Mammary microvascular endothelial cell (primary cell): ENCODE measurements at places on chromosomes 3 and 15. TPM values are rescaled to one million over a fixed set of nuclear protein-coding genes. Genes with fewer than 3 reads are reported as not detected.

Gene RARRES1
- total RNA-seq: 5.1 and 9.6 TPM in 2 replicates

Gene IL17RC
- 24.9 and 28.7 TPM in 2 replicates for total RNA-seq

Gene RETNLB
- not detected in 2 replicates for total RNA-seq

Gene UBL7
- 53.8 and 64.2 TPM in 2 replicates for total RNA-seq

Gene SAMD7
- total RNA-seq: not detected in 2 replicates

Gene FEZF2
- not detected in 2 replicates for total RNA-seq

Gene CHRD
- total RNA-seq: 0.07 and 1.7 TPM in 2 replicates

Gene LRRC31
- total RNA-seq: not detected in 2 replicates

Gene PATL2
- total RNA-seq: 0.33 TPM in 1 of 2 replicates, not detected in the other

Gene EPHB3
- total RNA-seq: not detected in 2 replicates

Gene CKMT1B
- total RNA-seq: not detected in 2 replicates

Gene KLHL40
- total RNA-seq: not detected in 2 replicates

Gene TAGLN3
- total RNA-seq: not detected in 2 replicates

Gene ZNF80
- total RNA-seq: not detected in 2 replicates

Gene GUCA1C
- not detected in 2 replicates for total RNA-seq

Gene CCDC191
- 0.44 and 0.80 TPM in 2 replicates for total RNA-seq

Gene UBE2E1
- 99.5 and 141 TPM in 2 replicates for total RNA-seq

Gene CILP
- not detected in 2 replicates for total RNA-seq

Gene NAALADL2
- total RNA-seq: 0.13 and 0.34 TPM in 2 replicates

Gene CCDC66
- 6.3 and 6.6 TPM in 2 replicates for total RNA-seq

Gene PRSS50
- total RNA-seq: not detected in 2 replicates

Gene RHOV
- total RNA-seq: 0.05 TPM in 1 of 2 replicates, not detected in the other

Gene AGTR1
- not detected in 2 replicates for total RNA-seq

Gene P3H2
- 19.0 and 31.4 TPM in 2 replicates for total RNA-seq

Gene NLGN1
- total RNA-seq: 7.6 and 8.9 TPM in 2 replicates

Gene CX3CR1
- total RNA-seq: not detected in 2 replicates

Gene CCR8
- total RNA-seq: not detected in 2 replicates

Gene ATRIP
- total RNA-seq: 6.9 and 8.8 TPM in 2 replicates

Gene IFT80
- total RNA-seq: 13.2 and 18.8 TPM in 2 replicates

Gene NAA50
- total RNA-seq: 171 and 216 TPM in 2 replicates

Gene CPNE9
- 0.30 TPM in 1 of 2 replicates, not detected in the other for total RNA-seq

Gene GPR156
- 0.07 and 0.20 TPM in 2 replicates for total RNA-seq

Gene CD276
- 47.3 and 51.8 TPM in 2 replicates for total RNA-seq

Gene GREM1
- total RNA-seq: 0.05 and 1.6 TPM in 2 replicates

Gene ISL2
- total RNA-seq: 0.27 TPM in 1 of 2 replicates, not detected in the other

Gene ADAMTS9
- 48.9 and 51.8 TPM in 2 replicates for total RNA-seq

Gene RFTN1
- 65.2 and 65.3 TPM in 2 replicates for total RNA-seq

Gene EFHB
- 0.25 TPM in 1 of 2 replicates, not detected in the other for total RNA-seq

Gene SRGAP3
- total RNA-seq: 0.07 and 0.10 TPM in 2 replicates

Gene TM4SF18
- 317 and 346 TPM in 2 replicates for total RNA-seq

Gene GASK1A
- total RNA-seq: not detected in 2 replicates

Gene PLSCR2
- not detected in 2 replicates for total RNA-seq

Gene GOLGA6B
- total RNA-seq: not detected in 2 replicates

Gene EFCC1
- total RNA-seq: 0.30 and 0.73 TPM in 2 replicates

Gene CHRNB4
- not detected in 2 replicates for total RNA-seq

Gene MESP2
- total RNA-seq: not detected in 2 replicates

Gene PLA1A
- total RNA-seq: 2.1 and 4.8 TPM in 2 replicates

Gene PLA2G4E
- not detected in 2 replicates for total RNA-seq

Gene CPB1
- total RNA-seq: not detected in 2 replicates

Gene FGD5
- 49.4 and 50.4 TPM in 2 replicates for total RNA-seq

Gene AP3B2
- not detected in 2 replicates for total RNA-seq

Gene SEMA3B
- 0.05 TPM in 1 of 2 replicates, not detected in the other for total RNA-seq

Gene STRA6
- total RNA-seq: 0.10 TPM in 1 of 2 replicates, not detected in the other

Gene EIF4E3
- total RNA-seq: 2.8 and 3.7 TPM in 2 replicates

Gene ACOX2
- total RNA-seq: not detected in 2 replicates

Gene ONECUT1
- not detected in 2 replicates for total RNA-seq
